ENCODE measurements at places on chromosomes 2 and 18. TPM values are rescaled to one million over a fixed set of nuclear protein-coding genes. Genes with fewer than 3 reads are reported as not detected.

GRCh38 chr18:63963615-63964256 lies 6.1 kb upstream of the SERPINB8 start:
- H3K4me3 ChIP-seq = no peak overlapping the region
- DNase-seq = peak; percentile 66
- no peaks in the 10 kb centered on the region for H3K4me1 ChIP-seq
- H3K27me3 ChIP-seq = peaks cover 4% of the 10 kb centered on the region

- H3K36me3 ChIP-seq = no peaks in the 10 kb centered on the region
- peaks cover 5% of the 10 kb centered on the region for H3K4me1 ChIP-seq
- peaks cover 14% of the 10 kb centered on the region for H3K27me3 ChIP-seq
- no peak for DNase-seq
These were observed 29.1 kb upstream of the RAB11FIP5 start for GRCh38 chr2:73141896-73142295.

DQX1 gene
- 0.25 TPM for total RNA-seq

TXNDC2 gene
- not detected for total RNA-seq

VIL1 gene
- total RNA-seq = not detected

Data from activated CD4-positive, alpha-beta T cell treated with anti-CD3 and anti-CD28 coated beads, Interleukin-2, amount 10 ng/mL, durations not matched to agents 7 days and 5 days (primary cell).